ENCODE measurements at places on chromosomes 7 and 10. TPM values are rescaled to one million over a fixed set of nuclear protein-coding genes. Genes with fewer than 3 reads are reported as not detected.

- H3K4me3 ChIP-seq, result no peak overlapping the region
- H3K4me1 ChIP-seq, result peaks cover 30% of the 10 kb centered on the region
- no peaks in the 10 kb centered on the region for H3K27me3 ChIP-seq
- no peak for DNase-seq
These were observed 8.5 kb downstream of the PWWP2B start for GRCh38 chr10:132405463-132405991.

DNA sequence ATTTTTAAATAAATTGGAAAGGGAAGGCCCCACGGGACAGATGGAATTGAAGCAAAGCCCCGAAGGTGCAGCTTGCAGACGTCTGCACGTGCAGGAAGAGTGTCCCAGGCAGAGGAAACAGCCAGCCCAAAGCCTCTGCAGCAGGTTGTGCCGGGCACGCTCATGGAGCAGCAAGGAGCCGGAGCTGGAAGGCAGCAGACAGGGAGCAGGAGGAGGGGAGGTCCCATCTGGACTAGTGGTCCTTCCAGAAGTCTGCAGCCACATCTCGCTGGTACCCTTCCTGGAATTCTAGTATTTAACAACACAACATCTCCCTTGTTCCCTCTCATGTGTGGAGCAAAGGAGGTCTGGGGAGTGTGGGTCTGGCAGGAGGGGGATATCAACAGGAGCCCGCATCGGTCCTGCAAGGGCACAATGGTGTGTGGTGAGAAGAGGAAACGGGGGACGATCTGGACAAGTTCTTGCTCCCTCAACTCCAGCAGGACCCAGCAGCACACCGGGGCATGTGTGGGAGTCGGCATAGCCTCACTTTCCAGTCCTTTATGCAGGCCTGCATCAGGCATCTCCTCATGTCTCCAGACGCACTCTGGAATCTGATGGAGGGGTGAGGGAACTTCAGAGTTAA, 169.3 kb downstream of the GRID1 start:
- no peak overlapping the region for H3K27ac ChIP-seq
- H3K27me3 ChIP-seq, result peaks cover 3% of the 10 kb centered on the region
- H3K4me3 ChIP-seq, result no peak overlapping the region
- no peaks in the 10 kb centered on the region for H3K36me3 ChIP-seq

GRCh38 chr10:84412482-84412881, 84.1 kb downstream of the CCSER2 start:
- H3K4me3 ChIP-seq, result no peak overlapping the region
- H3K4me1 ChIP-seq, result peaks cover 17% of the 10 kb centered on the region

GRCh38 chr7:33909755-33910154, 4.4 kb downstream of the BMPER start:
- H3K4me3 ChIP-seq, result no peak overlapping the region
- no peaks in the 10 kb centered on the region for H3K36me3 ChIP-seq
- H3K27ac ChIP-seq, result no peak overlapping the region

DNA sequence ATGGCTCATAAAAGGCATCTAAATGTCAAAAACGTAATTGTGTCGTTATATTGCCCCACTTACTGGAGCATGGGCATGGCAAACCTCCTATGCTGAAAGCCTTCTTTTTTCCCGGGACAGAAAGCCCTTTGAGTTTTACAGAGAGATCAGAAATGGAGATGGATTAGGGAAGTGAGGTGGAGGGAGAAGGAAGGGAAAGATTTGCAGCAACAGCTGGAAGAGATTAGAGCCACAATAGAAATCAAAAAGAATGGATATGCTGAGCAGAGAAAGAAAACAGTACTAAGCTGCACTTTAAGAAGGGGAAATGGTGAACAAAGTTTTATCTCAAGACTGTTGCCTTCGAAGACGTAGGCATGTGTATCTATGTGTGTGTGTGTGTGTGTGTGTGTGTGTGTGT, 97.2 kb upstream of the PCGF5 start:
- H3K27me3 ChIP-seq, result peaks cover 11% of the 10 kb centered on the region
- H3K4me3 ChIP-seq, result no peak overlapping the region
- DNase-seq, result no peak
- no peak overlapping the region for H3K27ac ChIP-seq
- H3K4me1 ChIP-seq, result no peaks in the 10 kb centered on the region

DNA sequence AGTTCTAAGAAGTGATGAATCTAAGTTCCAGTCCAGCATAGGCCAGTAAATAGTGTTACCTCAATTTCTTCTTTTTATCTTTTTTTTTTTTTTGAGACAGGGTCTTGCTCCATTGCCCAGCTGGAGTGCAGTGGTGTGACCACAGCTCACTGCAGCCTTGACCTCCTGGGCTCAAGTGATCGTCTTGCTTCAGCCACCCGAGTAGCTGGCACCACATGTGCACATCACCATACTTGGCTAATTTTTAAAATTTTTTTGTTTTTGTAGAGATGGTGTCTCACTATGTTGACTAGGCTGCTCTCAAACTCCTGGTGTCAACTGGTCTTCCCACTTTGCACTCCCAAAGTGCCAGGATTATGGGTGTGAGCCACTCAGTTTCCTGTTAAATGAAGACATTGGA, 126.6 kb upstream of the LYZL2 start:
- DNase-seq, result no peak
- no peaks in the 10 kb centered on the region for H3K36me3 ChIP-seq
- H3K4me3 ChIP-seq, result no peak overlapping the region

GRCh38 chr7:136290351-136290750, 313.2 kb upstream of the MTPN start:
- no peak overlapping the region for H3K4me3 ChIP-seq
- no peaks in the 10 kb centered on the region for H3K4me1 ChIP-seq
- no peaks in the 10 kb centered on the region for H3K27me3 ChIP-seq
- DNase-seq, result no peak

DNA sequence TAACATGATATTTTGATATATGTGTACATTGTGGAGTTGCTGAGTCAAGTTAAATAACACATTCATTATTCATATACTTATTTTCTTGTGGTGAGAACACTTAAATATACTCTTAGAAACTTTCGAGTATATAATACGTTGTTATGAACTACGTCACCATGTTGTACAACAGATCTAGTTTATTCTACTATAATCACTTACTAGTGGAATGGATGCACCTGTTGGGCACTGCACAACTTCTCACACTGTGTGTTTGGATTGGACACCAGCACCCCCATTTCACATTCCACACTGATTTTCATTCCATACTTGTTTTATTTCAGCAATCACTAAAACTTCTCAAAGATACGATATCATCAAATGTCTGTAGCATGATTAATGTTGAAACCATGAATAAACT, 407.3 kb downstream of the RPS24 start:
- H3K27ac ChIP-seq, result no peak overlapping the region
- no peak for DNase-seq
- peaks cover 88% of the 10 kb centered on the region for H3K4me1 ChIP-seq
- no peaks in the 10 kb centered on the region for H3K27me3 ChIP-seq
- H3K4me3 ChIP-seq, result no peak overlapping the region

- peaks cover 38% of the 10 kb centered on the region for H3K27me3 ChIP-seq
- H3K4me1 ChIP-seq, result no peaks in the 10 kb centered on the region
- H3K4me3 ChIP-seq, result no peak overlapping the region
These were observed 159.0 kb upstream of the UNC5B start for GRCh38 chr10:71053169-71053895.

- peaks cover 67% of the 10 kb centered on the region for H3K4me1 ChIP-seq
- no peaks in the 10 kb centered on the region for H3K36me3 ChIP-seq
- H3K4me3 ChIP-seq, result no peak overlapping the region
- H3K27ac ChIP-seq, result no peak overlapping the region
- H3K27me3 ChIP-seq, result no peaks in the 10 kb centered on the region
These were observed 178.4 kb downstream of the CPEB3 start for GRCh38 chr10:92112462-92112861.

- no peak overlapping the region for H3K4me3 ChIP-seq
- H3K4me1 ChIP-seq, result no peaks in the 10 kb centered on the region
- DNase-seq, result no peak
- no peaks in the 10 kb centered on the region for H3K27me3 ChIP-seq
- no peak overlapping the region for H3K27ac ChIP-seq
- H3K36me3 ChIP-seq, result no peaks in the 10 kb centered on the region
These were observed 637.1 kb downstream of the GATA3 start for GRCh38 chr10:8691498-8692017.

DNA sequence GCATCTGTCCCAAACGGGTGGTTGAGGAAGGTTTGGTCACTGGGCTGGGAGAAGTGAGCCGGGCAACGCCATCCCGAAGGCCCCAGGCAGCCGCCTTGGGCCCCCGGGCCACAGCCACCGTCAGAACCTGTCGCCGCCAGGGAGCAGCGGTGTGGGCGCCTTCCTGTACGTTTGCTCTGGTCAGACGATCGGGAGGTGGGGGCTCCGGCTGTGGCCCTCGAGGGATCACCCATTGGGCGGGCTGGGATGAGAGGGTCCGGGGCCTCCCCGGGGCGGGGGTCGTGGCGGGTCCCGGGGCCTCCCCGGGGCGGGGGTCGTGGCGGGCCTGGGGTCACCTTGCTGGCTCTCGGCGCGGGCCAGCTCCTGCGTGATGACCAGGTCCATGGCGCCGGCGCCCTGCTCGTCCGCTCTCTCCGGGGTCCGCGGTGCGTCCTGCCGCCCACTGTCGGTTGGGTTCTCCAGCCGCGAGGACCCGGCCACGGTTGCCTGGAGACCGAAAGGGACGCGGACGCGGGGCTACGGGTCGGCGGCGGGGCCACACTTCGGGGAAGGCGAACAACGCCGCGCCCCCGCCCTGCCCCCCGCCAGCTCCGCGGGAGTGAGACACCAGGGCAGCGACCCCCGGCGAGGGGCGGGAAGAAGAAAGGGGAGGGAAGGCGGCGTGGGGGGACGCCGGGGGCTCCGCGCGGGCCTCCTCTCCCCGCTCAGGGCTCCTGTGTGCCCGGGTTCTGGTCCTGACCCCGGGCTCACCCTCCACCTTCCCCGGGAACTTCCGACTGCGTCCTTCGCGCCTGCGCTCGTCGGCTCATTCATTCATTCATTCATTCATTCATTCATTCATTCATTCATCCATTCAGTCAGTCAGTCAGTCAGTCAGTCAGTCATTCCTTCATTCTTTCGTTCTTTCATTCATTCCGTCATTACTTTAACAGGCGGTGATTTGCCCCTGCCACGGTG, at the start of gene CFAP46:
Gene CFAP46, minus strand, starts transcription at position 470 of the 957 bp plus-strand sequence. Its CDS starts 86 bp downstream, at position 384.
- H3K4me3 ChIP-seq, result peak within 1 kb of the TSS; percentile 34
- no peak for DNase-seq
- H3K27ac ChIP-seq, result no peak within 1 kb of the TSS
- H3K4me1 ChIP-seq, result 0 out of 2 replicates have a peak, but pooled peaks cover 9% of the 10 kb centered on the region
- peaks cover 40% of the 10 kb centered on the region for H3K27me3 ChIP-seq

ZNF488 gene
- 0.10 TPM for polyA plus RNA-seq

STAMBPL1 gene
- polyA plus RNA-seq, result 1.4 TPM

HOXA1 gene
- 0.31 TPM for polyA plus RNA-seq
